ENCODE measurements at places on chromosomes 11 and 22. TPM values are rescaled to one million over a fixed set of nuclear protein-coding genes. Genes with fewer than 3 reads are reported as not detected.

FGF3 gene
- total RNA-seq = not detected

HTR3A gene
- not detected for total RNA-seq

- H3K36me3 ChIP-seq = peaks cover 3% of the 10 kb centered on the region
- no peak overlapping the region for H3K27ac ChIP-seq
- H3K27me3 ChIP-seq = no peaks in the 10 kb centered on the region
These were observed 12.2 kb downstream of the CBL start for GRCh38 chr11:119218141-119218878.

PPME1 gene
- total RNA-seq = 38.9 TPM

OR10W1 gene
- not detected for total RNA-seq

DNA sequence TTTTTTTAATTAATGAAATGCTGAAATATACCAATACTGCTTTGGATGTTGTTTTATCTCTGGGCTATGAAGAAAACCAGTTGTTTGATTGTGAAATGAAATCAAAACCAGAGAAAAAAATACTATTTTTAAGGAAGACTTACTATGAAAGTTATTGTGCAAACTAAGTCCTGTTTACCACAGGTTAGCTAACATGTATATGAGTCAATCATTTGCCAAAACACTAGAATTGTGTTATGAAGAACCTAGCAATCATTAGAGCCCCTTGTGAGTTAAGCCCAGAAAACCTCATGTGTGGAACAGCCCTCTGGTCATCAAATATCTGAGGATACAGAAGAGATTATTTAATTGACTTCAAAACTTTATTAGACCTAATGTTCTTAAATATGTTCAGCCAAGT, 83.7 kb downstream of the FAT3 start:
- no peak for DNase-seq
- H3K27me3 ChIP-seq = no peaks in the 10 kb centered on the region
- H3K4me3 ChIP-seq = no peak overlapping the region
- H3K4me1 ChIP-seq = no peaks in the 10 kb centered on the region

DNA sequence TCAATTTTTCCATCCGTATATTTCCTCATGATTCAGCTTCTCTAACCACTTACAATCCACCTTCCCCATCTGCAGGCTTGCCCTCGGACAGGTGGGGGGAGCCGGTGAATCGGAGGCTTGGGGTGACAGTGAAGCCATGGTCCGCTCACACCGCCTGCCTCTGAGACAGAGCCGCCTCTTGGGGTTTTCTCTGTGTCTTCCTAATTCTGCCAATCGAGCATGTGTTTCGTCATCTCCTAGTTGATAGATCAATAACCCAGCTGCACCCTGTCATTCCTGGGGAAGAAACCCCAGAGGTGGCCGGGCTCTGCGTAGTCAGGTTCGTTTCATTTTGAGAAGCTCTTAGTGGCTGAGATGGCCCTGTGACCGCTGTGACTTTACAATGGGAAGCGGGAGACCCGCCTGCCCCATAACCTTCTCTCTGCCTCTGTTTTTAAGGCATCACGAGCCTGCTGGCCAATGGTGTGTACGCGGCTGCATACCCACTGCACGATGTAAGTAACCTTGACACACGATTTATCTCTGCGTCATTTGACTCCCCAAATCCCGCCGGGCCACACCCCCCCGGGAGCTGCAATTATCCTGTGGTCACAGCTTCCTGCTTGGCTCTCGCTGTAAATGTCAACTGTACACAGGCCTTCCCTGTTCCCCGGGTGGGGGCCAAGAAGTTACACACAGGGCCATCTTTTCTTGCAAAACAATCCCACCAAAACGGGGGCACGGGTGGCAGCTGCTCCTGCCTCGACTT, 33.3 kb downstream of the ANO1 start:
- peak; percentile 67 for DNase-seq
- no peak overlapping the region for H3K4me3 ChIP-seq
- peaks cover 18% of the 10 kb centered on the region for H3K4me1 ChIP-seq
- no peak overlapping the region for H3K27ac ChIP-seq
- no peaks in the 10 kb centered on the region for H3K27me3 ChIP-seq

DNA sequence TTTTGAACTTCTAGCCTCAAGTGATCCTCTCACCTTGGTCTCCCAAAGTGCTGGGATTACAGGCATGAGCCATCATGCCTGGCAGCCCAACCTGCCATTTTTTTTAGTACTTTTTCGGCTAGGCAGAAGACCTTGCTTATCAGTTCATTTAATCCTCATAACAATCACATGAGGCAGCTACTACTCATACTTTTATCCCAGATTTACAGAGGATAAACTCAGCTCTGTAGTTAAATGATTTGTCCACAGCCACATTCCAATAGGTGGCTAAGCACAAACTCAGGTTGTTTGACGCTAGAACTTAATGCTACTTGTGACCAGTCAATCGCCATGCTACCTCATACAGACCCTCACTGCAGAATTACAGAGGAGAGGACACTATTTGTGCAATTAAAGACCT, 28.1 kb downstream of the SBF2 start:
- H3K27me3 ChIP-seq = no peaks in the 10 kb centered on the region
- no peak overlapping the region for H3K27ac ChIP-seq
- H3K4me1 ChIP-seq = peaks cover 11% of the 10 kb centered on the region
- H3K36me3 ChIP-seq = no peaks in the 10 kb centered on the region
- H3K4me3 ChIP-seq = no peak overlapping the region

DNA sequence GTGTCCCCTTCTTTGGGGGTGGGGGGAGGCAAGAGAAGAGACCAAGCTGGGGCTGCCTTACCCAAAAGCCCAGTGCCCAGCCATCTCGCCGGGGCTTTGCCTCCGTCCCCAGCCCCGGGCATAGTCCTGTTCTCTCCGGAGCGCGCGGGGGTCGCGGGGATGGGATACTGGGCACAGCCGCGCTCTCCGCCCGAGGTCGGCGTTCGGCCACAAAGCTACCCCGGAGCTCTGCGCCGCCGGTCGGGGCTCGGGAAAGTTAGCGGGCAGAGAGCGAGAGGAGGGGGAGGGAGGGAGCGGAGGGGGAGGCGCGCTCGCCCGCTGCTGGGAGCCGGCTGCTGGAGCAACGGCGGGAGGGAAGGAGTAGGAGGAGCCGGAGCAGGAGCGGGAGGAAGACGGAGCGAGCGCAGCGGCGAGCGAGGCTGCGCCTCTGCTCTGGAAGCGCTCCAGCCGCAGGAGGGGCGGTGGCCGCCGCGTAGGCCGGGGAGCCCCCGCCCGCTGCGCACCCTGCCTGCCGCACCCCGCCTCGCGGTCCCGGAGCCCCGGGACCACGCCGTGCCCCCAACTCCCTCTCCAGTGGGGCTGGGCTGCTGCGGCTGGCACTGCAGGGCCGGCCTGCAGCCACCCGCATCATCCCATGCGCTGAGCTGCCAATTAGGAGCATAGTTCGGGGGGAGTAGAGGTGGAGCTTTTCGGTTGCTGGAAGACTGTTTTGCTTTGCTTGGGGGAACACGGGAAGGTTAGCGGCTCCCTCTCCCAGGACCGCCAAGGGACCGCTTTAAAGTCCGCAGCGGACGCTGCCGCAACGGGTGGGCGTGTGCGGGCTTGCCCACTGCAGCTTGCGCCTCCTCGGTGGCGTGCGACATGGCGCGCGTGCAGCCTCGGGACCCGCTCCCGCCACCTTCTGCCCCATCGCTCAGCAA, at the start of gene SCN4B:
Gene SCN4B, minus strand, starts transcription at position 272 of the 920 bp plus-strand sequence. Its CDS starts 150 bp downstream, at position 122.
- H3K36me3 ChIP-seq = no peaks in the 10 kb centered on the region
- peak within 1 kb of the TSS; percentile 39 for H3K4me3 ChIP-seq
- no peaks in the 10 kb centered on the region for H3K4me1 ChIP-seq
- peak; percentile 20 for DNase-seq
